ENCODE measurements at places on chromosomes 1 and 21.

DNA sequence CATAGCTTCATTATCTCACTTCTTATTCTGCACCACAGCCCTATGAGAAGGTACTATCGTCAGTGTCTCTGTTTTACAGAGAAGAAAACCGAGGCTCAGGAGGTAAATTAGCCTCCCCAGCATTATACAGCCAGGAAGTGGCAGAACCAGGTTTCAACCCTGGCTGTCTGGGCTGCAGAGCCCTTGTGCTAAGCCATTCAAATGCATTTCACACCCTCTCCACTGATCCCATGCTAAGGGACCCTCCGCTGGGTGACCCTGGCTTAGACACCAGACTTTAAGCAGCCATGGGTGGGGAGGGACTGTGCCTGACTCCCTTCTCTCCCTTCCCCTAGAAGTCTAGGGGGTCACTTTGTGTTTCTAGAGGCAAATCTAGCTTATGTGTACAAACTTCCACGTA, 87.5 kb downstream of the RRAGC start:
- DNase-seq: no peak

DNA sequence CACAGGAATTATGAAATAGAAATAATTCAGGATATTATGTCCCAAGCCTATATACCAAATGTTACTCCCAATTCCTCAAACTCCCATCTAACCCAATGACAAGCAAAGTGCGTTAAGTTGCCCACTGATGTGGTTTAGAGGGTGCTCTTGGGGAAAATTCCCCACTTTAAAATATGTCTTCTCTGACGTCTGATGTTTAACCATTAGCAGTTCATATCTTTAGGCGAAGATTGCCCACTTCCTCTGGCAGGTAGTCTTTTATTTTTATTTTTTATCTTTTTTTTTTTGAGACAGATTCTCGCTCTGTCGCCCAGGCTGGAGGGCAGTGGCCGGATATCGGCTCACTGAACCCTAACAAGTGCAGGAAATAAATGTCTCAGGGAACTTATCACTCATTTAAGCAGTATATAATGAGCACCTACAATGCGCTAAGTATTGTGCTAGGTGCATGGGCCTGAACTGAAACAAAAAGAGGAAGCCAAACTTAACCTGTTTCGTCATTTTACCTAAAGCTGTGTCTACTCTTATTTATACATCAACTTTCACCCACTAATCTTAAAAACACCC, 1.3 kb upstream of the LYST start:
- no peak for DNase-seq

DNA sequence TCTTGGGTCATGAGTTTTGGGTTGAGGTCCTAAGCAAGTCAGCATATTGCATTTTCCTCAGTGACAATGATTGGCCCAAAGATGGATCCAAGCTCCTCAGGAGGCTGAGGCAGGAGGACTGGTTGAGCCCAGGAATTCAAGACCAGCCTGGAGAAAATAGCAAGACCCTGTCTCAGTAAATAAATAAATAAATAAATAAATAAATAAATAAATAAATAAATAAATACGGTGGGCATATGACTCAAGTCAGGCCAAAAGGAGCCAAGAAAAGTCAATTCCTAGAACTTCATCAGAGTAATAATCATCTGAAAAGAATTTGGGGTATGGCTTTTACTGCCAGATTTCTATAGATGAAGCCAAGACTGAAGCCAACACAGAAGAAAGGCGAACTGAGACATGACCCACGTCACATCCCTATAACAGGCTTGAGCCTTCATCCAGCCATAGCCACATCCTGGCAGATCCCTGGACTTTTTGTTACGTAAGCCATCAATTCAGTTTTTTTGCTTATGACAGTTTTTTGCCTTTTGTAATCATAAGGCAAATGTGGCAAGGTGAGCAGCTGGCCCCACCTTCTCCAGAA, 88.5 kb upstream of the NFASC start:
- DNase-seq: no peak

DNA sequence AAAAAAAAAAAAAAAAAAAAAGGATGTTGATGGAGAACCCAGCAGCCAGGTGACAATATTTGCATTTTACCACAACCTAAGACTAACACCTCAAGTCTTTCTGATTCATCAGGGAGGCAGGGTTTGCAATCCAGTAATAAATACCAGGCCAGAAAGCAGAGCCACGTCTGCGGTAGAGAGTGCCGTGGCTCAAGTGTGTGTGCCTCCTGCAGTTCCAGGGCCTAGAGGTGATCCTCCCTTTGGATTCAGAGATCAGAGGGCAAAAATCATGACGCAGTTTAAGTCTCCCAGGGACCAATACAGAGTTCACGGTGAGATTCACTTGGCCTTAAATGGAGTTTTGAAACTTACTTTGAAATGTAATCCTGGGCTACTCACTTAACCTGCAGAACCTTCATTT, 34.9 kb downstream of the TMCO4 start:
- DNase-seq: peak; percentile 77

DNA sequence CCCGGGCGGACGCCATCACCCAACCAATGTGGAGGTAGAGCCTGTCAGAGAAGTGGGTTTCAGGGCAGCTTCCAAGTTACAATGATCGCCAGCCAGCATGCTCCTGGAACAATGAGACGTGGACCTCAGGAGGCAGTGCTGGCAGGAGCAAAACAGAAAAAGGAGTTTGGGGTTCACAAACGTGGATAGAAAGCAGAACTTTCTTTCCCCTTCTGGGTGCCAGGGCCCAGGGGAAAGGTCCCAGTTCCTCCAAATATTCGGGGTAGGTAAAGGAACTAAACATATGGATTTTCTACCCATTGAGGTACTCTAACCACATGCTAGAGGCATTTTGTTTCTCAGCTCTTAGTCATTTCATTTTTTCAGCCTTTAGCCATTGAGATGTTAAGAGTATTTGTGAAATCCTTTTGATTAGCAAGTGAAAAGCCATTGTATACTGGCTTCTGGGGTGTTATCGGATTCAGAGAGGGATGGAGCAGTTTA, 488.4 kb upstream of the ADGRL2 start:
- no peak for DNase-seq

- DNase-seq: no peak
Observed at GRCh38 chr1:1665815-1666251, 7.0 kb upstream of the CDK11B start.

- DNase-seq: no peak
Observed at GRCh38 chr1:182281541-182281940, 110.0 kb downstream of the GLUL start.

GRCh38 chr21:33815143-33815707, 100.4 kb downstream of the ATP5PO start:
- DNase-seq: no peak

DNA sequence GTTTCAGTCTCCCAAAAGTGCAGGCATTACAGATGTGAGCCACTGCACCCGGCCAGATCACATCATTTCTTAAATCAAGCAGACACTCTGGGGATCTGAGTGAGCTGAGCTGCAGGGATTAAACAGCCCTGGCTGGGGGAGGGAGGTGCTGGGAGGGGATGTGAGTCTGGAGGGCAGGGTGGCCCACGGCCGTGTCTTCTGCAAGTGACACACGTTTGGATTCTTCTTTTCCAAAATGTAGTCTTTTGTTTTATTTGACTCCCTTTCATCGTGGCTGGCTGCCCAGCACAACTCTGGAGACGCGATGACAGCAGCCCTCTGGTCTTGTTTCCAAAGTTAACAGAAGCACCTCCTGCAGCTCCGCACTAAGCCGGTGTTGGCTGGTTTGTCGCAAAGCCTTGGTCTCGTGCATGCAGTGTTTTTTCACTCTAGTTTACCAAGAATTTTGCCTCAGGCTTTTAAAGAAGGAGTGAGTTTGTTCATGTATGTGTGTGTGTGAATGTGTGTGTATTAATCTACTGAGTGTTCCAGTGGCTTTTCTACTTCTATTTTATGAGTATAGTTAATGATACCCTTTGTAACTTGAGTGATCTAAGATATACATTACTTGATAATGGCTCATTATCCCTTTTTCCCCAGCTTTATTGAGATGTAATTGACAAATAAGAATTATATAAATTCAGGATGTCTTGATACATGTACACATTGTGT, 2.8 kb upstream of the KRTAP10-5 start:
- DNase-seq: no peak

DNA sequence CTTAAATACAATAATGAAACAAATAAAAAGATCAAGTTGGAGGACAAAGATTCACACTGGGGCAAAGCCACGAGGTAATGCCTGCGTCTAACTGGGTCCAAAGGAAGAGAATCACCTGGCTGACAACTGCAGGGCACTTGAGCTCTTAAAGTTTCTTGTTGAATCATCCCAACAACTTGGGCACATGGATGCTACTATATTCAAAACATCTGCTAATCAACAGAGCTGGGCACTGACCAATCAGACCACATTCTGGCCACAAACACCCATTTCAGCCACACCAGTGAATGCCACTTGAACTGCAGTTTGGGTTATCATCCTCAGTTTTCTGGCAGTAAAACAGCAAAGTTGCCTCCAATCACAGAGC, 51.0 kb downstream of the ABCA4 start:
- DNase-seq: no peak

GRCh38 chr21:21000591-21001175, 2.5 kb downstream of the NCAM2 start:
- DNase-seq: no peak
